Activated CD8-positive, alpha-beta memory T cell treated with anti-CD3 and anti-CD28 coated beads, Interleukin-2, amount 50 U/mL, for 4 hours (primary cell): ENCODE measurements at places on chromosomes 6 and 20.
A peak's percentile ranks its signal among the peaks of the same experiment; 100 is the strongest.

GRCh38 chr6:13538084-13538483 is 36.3 kb upstream of the SIRT5 start:
- DNase-seq, result no peak

- DNase-seq, result no peak
These were observed 82.1 kb downstream of the ADAT2 start for GRCh38 chr6:143368426-143368825.

DNA sequence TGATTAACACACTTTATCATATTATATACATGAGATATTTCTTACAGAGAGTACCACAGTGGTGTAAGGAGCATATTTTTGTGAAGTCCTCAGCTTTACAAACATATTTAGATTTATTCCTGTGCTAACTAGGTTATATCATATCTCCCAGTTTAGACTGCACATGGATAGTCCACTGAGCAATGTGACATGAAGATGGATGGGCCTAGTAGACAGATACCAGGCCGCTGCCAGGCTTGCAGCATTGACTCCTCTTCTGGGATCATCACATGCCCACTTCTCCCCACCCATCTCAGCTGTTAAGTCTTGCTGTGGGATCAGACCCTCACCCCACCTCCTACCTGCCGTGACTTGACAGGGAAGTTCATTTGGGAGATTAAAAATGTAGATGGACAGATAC is 95.8 kb downstream of the SLX4IP start:
- no peak for DNase-seq

GRCh38 chr6:151482290-151482689 is 11.5 kb upstream of the CCDC170 start:
- DNase-seq, result no peak

DNA sequence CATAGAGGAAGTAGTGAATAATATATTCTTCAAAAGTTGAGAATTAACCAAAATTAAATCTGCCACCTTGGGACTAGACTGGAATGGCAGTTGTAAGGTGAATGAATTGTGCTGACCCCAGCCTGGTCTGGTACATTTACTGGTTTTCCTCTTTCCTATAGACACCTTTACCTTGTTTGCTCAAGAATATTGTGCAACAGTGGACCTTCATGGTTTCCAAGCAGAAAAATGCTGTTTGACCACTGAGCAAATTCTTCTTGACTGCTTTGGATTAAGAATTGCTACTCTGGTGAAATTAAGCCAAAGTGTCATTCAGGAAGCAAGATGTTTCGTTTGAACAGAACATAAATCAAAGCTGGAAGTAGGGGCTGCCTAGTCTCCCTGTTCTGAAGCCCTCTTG is 156.6 kb upstream of the TAB2 start:
- DNase-seq, result no peak

DNA sequence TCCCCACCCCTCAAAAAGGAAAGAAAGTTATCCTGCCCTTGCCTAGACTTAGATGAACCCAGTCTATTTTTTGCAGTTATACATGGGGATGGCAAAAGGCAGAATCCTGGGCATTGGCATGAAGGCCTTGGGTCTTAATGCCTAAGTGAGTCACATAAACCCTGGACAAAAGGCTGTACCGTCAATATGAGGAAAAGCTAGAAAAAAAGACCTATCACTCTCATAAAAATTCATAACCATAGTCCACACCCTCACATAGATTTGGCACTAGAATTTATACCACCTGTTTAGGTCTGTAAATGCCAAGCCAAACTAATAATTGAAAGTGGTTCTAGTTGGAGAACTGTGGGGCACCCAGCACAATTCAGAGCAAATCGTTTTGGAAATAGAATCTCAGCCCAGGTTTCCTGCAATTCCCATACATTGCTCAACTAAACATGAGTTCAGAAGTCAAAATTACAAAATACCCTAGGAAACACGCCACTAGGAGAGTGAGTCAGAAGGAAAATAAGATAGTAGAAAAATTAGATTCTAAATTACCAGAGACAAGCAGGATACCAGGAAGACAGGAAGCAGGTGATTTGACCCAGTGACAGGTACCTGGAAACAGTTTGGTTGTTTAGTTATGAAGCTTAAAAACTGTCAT is 70.4 kb upstream of the FUCA2 start:
- no peak for DNase-seq

DNA sequence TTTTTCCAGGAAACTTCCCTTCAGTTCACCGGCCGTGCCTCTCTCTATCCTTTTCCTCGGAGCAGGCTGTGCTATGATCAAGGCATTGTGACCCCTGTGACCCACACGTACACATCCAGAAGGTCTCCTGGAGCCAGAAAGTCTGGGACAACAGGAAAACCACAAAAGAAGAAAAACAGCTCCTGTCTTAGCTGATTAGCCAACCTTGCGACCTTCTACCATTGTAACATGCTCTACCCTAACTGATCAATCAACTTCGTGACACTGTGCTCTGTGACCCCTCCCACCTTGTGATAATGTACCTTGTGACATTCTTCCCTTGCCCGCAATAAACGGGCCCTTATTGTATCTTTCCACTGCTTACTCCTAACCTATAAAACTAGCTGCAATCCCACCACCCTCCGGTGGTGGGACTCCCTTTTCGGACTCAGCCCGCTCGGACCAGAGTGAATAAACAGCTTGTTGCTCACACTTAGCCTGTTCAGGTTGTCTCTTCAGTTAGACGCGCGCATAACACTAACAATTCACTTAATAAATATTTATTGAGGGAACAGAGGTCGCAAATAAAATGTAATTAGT is 24.2 kb downstream of the ZNF311 start:
- DNase-seq, result peak; percentile 23

DNA sequence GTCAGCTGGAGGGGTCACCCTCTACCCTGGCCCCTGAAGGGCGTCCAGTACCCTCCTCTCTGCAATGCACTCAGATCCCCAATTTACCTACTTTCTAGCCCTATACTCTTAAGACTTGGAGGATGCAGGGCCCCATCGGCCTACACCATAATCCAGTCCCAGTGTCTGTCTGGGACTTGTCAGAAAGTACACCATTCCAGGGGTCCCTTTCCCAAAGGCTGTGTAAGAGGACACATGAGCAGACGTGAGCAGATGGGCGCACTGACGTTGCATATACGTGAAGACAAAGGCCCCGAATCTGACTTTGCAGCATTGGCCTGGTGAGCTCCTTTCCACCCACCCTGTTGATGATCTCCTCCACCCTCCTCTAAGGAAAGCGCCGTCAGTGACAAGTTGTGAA is 20.9 kb upstream of the SMOC2 start:
- DNase-seq, result no peak

GRCh38 chr20:43160941-43161340 is 28.8 kb downstream of the PTPRT start:
- DNase-seq, result no peak

DNA sequence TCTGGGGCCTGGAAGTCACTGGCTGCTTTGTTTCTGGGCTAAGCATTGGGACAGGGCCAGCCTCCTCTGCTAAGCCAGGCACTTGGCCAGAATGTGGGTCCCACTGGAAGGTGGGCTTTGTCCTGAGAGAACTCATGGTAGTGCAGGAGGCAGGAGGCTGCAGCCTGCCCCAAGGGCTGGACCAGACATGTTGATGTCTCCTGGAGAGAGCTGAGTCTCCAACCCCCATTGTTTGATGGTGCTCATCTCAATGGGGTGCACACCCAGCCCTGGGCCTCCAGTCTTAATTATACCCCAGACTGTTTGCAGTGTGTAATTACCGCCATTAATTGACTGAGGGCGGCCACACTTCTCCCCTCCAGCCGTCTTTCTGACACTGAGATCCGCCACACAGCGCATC is 220.5 kb upstream of the PMEPA1 start:
- no peak for DNase-seq

DNA sequence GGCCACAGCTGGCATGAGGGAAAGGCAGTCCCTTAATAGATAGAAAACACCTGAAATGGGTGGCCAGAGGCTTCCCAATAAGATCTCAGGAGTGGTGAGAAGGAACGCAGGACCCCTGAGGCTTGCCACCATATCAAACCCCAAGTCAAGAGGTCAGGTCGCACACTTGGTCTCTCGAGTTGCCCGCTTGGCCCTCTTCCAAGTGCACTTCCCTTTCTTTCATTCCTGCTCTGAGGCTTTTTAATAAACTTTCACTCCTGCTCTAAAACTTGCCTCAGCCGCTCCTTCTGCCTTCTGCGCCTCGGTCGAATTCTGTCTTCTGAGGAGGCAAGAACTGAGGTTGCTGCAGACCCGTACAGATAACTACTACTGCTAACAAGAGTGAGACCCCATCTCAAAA is 64.2 kb downstream of the SLC2A10 start:
- no peak for DNase-seq

GRCh38 chr6:106120406-106120805 is 34.3 kb downstream of the PRDM1 start:
- no peak for DNase-seq

DNA sequence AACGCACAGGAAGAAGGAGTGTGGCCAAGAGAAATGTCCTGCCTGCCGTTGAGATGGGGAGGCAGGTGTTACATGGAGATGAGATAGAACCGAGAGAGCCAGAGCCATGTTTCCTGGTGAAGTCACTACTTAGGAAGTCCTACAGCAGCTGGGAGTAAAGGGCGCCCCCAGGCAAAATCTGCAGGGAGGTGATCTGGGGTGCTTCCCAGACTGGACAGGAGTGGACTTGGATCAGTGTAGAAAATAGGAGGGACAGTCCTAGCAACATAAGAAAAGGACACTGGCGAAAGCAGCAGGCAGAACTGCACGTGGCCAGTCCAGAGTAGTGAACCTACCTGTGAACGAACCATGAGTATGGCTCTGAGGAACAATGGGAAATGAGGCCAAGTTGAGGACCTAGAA is 85.3 kb downstream of the CD164 start:
- no peak for DNase-seq

- no peak for DNase-seq
These were observed 44.2 kb upstream of the MDGA1 start for GRCh38 chr6:37741757-37742400.

DNA sequence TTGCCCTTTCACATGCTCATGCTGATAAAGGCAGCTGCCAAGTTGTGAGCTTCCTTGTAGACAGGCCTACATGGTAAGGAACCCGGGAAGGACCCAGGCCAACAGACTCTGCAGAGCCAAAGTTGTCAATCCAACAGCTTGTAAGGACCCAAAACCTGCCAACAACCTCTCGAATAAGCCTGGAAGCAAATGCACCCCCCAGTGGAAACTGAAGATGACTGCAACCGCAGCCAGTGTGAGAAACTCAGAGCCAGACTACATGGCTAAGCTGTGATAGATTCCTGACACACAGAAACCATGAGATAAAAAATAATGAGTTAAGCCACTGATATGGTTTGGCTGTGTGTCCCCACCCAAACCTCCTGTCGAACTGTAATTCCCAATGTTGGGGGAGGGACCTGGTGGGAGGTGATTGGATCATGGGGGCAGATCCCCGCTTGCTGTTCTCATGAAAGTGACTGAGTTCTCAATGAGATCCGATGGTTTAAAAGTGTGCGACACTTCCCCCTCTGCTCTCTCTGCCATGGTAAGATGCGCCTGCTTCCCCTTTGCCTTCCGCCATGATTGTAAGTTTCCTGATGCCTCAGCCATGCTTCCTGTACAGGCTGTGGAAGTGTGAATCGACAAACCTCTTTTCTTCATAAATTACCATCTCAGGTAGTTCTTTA is 18.8 kb upstream of the CLPSL2 start:
- no peak for DNase-seq

- no peak for DNase-seq
These were observed 55.9 kb upstream of the HDDC2 start for GRCh38 chr6:125357515-125358256.
